ENCODE measurements at places on chromosomes 5 and 9.

DNA sequence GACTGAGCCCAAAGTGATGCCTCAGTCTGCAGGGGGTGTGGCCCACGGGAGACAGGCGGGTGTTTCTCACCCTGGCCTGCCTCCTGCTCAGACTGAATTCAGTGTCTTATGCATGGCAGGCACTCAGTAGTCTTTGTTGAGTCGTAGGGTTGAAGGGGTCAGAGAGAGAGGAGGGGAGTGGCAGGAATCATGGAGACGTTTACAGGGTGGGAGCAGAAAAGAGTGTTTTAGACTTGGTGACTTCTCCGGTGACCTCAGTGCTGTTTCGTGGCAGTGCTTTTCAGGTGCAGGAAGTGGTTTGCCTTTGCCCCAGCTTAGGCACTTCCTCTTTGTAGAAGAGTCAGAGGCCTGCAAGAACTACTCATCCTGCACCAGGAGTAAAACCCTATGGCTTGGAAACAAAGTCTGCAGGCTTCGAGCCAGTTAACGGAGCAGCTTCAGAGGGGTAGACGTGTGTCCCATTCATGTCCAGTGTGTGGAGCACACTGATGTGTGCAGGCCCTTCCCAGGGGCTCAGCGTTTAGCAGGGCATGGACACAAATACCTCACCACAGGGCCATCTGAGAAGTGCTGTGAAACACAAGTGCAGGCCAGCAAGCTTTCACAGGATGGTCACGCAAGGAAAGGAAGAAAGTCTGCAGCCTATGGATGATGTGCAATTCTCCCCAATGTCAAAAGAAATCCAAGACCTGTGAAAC, 24.5 kb upstream of the SEMA4D start:
- peak; percentile 84 for DNase-seq

GRCh38 chr9:25310961-25311360, 367.3 kb downstream of the TUSC1 start:
- no peak for DNase-seq

GRCh38 chr5:169229342-169229892, 71.5 kb downstream of the SLIT3 start:
- no peak for DNase-seq

DNA sequence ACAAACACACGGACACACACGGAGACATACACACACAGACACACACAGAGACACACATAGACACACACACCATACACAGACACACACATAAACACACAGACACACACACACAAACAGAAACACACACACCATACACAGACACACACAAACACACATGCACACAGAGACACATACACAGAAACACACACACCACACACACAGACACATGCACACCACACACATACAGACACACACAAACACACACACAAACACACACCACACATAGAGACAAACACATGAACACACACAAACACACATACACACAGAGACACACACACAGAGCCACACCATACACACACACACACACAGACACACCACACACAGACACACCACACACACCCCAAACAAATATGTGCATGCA, 152.7 kb upstream of the FOXD4L5 start:
- no peak for DNase-seq

Data from CD4-positive, alpha-beta T cell treated with Interferon alpha-2 for 1 hour (primary cell).